ENCODE measurements at places on chromosomes 4 and X. TPM values are rescaled to one million over a fixed set of nuclear protein-coding genes. Genes with fewer than 3 reads are reported as not detected.
A peak's percentile ranks its signal among the peaks of the same experiment; 100 is the strongest.

DNA sequence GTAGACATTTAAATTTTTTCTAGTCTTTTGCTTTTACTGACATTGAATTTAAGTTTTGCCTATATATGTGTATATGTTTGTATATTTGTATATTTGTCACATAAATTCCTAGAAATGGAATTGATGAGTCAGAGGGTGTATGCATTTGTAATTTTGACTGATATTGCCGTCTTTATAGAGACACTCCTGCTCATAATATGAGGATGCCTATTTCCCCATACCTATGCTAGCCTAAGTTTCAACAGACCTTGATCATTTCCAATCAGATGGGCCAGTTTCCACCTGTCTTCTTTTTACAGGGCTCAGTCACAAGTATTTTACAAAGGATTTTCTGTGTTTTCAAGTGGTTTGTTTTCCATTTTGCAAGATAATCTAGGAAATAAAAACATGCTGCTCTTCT, 10.8 kb downstream of the PDLIM5 start:
- H3K27ac ChIP-seq = peak overlapping the region; percentile 1
- peaks cover 5% of the 10 kb centered on the region for H3K36me3 ChIP-seq
- peaks cover 40% of the 10 kb centered on the region for H3K4me1 ChIP-seq
- no peak for DNase-seq
- no peaks in the 10 kb centered on the region for H3K27me3 ChIP-seq

DNA sequence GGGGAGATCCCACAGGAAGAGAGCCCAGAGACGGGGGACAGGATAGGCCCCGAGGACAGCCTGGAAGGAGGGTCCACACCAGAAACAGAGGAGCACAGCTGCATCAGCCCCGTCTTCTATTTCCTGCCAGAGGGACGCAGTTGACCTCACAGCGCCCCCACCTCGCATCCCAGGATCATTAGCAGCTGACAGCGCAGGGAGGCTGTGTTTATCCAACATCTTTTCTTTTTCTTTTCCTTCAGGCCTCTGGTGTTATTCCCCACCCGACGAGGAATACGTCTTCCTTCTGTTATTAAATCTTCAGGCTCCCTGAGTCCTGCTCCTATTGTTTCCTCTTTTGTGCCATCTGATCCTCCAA, 75.4 kb downstream of the DCHS2 start:
- no peaks in the 10 kb centered on the region for H3K36me3 ChIP-seq
- peak overlapping the region; percentile 73 for H3K27ac ChIP-seq
- H3K27me3 ChIP-seq = peaks cover 38% of the 10 kb centered on the region
- DNase-seq = no peak

DNA sequence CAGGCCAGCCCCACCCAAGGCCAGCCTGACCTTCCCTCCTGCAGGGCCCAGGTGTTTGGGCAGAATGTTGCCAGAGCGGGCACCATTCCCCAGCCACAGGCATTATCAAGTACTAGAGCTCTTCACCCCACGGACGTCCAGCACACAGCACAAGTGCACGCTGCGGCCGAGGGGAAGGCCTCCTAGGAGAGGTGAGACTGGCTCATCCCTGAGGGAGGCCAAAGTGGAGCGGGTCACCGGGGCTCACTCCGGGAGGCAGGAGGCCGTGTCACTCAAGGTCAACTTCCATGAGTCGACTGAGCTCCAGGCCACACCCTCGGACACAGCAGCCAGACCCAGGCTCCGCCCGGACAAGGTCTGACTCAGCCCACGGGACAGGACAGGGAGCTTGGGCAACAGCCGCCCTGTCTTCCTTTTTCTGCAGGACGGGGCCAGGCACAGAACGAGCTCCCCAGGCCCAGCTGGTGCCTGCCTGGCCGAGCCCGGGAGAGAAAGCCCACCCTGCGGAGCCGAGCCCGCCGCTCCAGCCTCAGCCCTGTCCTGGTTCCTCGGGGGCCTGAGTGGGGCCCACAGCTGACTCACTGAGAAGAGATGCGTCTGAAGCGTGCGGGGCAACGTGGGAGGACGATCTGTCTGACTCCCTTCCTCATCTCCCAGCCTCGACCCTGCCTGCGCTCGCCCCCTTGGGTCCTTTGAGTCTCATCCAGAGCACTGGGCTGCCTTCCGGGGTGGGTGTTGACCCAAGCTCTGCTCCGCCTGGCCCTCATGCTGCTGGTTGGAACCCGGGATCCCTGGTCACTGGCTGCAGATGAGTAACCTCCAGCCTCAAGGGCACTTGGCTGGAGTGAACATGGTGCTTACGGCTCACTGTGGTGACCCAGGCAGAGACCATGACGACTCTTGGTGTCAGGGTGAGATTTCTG, 1.6 kb downstream of the SLC49A3 start:
- peak overlapping the region; percentile 54 for H3K4me3 ChIP-seq
- DNase-seq = no peak
- no peaks in the 10 kb centered on the region for H3K36me3 ChIP-seq
- peaks cover 3% of the 10 kb centered on the region for H3K4me1 ChIP-seq
- no peaks in the 10 kb centered on the region for H3K27me3 ChIP-seq

GRCh38 chr4:57318703-57319102, 208.5 kb upstream of the IGFBP7 start:
- no peak overlapping the region for H3K4me3 ChIP-seq
- no peaks in the 10 kb centered on the region for H3K36me3 ChIP-seq

GRCh38 chr4:95981591-95981990, 141.7 kb downstream of the PDHA2 start:
- H3K27me3 ChIP-seq = peaks cover 26% of the 10 kb centered on the region
- DNase-seq = no peak
- no peak overlapping the region for H3K27ac ChIP-seq
- H3K4me1 ChIP-seq = peaks cover 8% of the 10 kb centered on the region
- no peak overlapping the region for H3K4me3 ChIP-seq

GRCh38 chr4:53119680-53120079, 246.2 kb downstream of the SCFD2 start:
- H3K27ac ChIP-seq = peak overlapping the region; percentile 86
- H3K27me3 ChIP-seq = no peaks in the 10 kb centered on the region

DNA sequence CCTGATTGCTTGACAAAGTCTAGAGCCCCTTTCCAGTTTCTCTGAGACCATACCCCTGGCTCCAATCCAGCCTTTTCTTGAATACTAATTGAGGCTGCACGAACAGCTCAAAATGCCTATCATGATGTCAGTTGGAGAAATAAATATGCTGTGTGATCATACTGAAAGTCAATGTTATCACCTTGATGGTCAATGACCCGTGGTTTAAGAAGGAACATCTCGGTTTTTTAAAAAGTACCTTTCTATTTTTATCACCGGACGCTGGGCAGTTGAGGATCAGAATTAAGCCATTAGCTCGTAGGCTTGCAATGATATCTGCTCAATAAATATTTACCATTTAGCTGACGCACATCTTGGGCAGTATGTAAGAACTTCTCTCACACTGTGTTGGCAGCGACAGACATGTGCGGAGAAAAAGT, 852 bp upstream of the WDR44 start:
- H3K4me1 ChIP-seq = peaks cover 9% of the 10 kb centered on the region
- H3K27me3 ChIP-seq = no peaks in the 10 kb centered on the region
- H3K36me3 ChIP-seq = no peaks in the 10 kb centered on the region
- H3K4me3 ChIP-seq = peak overlapping the region; percentile 95

DNA sequence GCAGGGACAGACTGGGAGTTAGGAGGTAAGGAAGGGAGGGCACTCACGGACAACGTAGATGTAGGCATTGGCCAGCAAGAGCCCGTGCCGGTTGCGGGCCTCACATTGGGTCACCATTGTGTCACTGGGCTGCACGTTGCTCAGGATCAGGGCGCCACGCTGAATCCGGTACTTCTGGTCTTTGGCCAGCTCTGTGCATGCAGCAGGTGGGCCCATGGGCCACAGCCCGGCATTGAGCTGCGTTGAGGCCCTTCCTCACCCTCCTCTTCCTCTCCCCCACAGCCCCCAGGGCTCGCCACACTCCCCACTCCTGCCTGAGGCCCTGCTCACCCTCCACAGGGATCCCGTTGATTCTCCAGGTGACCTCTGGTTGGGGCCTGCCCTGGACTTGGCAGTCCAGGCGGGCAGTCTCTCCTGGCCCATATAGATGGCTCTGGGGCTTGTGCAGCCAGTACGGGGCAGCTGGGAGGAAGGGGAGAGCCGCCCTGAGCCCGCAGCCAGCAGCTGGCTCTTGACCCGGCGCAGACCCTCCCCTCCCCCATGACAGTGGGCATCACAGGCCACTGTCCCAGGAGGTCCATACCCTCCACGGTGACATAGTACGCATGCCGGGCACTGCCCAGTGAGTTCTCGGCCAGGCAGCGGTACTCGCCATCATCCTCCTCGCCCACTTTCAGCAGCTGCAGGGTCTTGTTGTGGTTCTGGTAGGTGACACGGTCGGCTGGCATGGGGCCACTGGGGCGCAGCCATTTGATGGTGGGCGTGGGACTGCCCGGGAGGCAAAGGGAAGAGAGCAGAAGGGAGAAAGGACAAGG, 16.3 kb downstream of the L1CAM start:
- H3K4me1 ChIP-seq = no peaks in the 10 kb centered on the region
- peaks cover 7% of the 10 kb centered on the region for H3K27me3 ChIP-seq
- no peak for DNase-seq

- peaks cover 10% of the 10 kb centered on the region for H3K4me1 ChIP-seq
- no peaks in the 10 kb centered on the region for H3K27me3 ChIP-seq
- no peak overlapping the region for H3K27ac ChIP-seq
- DNase-seq = peak; percentile 68
- no peaks in the 10 kb centered on the region for H3K36me3 ChIP-seq
Measured at GRCh38 chr4:1207603-1208265, 35.4 kb upstream of the SPON2 start.

- no peaks in the 10 kb centered on the region for H3K36me3 ChIP-seq
- H3K4me1 ChIP-seq = peaks cover 7% of the 10 kb centered on the region
- no peak overlapping the region for H3K27ac ChIP-seq
- H3K4me3 ChIP-seq = no peak overlapping the region
- no peak for DNase-seq
- H3K27me3 ChIP-seq = peaks cover 3% of the 10 kb centered on the region
Measured at GRCh38 chr4:187171706-187172339, 448.2 kb upstream of the FAT1 start.

- peaks cover 5% of the 10 kb centered on the region for H3K4me1 ChIP-seq
- H3K27ac ChIP-seq = peak overlapping the region; percentile 82
- no peak for DNase-seq
- peaks cover 6% of the 10 kb centered on the region for H3K27me3 ChIP-seq
- H3K36me3 ChIP-seq = peaks cover 10% of the 10 kb centered on the region
Measured at GRCh38 chrX:102712981-102713625, 855 bp downstream of the GPRASP2 start.

GRCh38 chrX:145190801-145191389, 56.4 kb upstream of the SPANXN1 start:
- H3K27ac ChIP-seq = no peak overlapping the region
- no peak overlapping the region for H3K4me3 ChIP-seq
- H3K4me1 ChIP-seq = no peaks in the 10 kb centered on the region
- no peak for DNase-seq

DNA sequence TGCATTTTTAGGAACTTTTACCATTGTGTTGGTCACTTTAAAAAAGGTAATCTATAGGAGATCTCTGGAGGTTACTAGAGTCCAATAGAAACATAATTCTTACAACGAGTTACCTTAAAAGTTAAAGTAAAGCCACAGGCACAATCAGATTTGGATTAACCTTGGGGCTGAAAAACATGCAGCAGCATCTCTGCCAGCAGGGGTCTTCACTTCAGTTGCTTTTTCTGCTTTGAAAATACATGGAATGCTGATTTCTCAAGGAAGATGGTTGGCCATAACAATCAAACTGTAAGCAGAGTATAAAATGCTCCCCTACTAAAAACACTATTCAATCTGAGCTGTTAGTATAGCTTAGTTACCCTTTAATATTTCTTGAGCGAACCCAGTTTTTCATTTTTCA, 1072.3 kb upstream of the PCDH10 start:
- DNase-seq = no peak
- no peaks in the 10 kb centered on the region for H3K36me3 ChIP-seq
- H3K4me3 ChIP-seq = no peak overlapping the region
- no peak overlapping the region for H3K27ac ChIP-seq
- no peaks in the 10 kb centered on the region for H3K27me3 ChIP-seq

DNA sequence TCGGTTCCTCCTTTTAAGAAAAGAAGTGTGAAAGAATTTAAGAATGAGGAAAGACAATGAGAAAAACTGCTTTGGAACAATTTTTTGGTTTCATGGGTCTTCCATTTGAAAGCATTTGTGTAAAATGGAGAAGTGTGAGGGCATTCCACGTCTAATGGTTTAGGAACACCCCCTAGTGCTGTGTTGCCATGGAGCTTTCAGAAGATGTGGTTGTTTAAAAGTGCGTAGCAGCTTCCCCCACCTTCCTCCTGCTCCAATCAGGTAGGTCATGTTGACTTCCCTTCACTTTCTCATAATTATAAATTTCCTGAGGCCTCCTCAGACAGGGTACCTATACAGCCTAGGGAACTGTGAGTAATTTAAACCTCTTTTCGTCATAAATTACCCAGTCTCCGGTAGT, 50.0 kb downstream of the UGT2B10 start:
- H3K27me3 ChIP-seq = no peaks in the 10 kb centered on the region
- H3K27ac ChIP-seq = peak overlapping the region; percentile 78
- peaks cover 19% of the 10 kb centered on the region for H3K4me1 ChIP-seq
- H3K36me3 ChIP-seq = peaks cover 4% of the 10 kb centered on the region
- H3K4me3 ChIP-seq = no peak overlapping the region
- no peak for DNase-seq

DNA sequence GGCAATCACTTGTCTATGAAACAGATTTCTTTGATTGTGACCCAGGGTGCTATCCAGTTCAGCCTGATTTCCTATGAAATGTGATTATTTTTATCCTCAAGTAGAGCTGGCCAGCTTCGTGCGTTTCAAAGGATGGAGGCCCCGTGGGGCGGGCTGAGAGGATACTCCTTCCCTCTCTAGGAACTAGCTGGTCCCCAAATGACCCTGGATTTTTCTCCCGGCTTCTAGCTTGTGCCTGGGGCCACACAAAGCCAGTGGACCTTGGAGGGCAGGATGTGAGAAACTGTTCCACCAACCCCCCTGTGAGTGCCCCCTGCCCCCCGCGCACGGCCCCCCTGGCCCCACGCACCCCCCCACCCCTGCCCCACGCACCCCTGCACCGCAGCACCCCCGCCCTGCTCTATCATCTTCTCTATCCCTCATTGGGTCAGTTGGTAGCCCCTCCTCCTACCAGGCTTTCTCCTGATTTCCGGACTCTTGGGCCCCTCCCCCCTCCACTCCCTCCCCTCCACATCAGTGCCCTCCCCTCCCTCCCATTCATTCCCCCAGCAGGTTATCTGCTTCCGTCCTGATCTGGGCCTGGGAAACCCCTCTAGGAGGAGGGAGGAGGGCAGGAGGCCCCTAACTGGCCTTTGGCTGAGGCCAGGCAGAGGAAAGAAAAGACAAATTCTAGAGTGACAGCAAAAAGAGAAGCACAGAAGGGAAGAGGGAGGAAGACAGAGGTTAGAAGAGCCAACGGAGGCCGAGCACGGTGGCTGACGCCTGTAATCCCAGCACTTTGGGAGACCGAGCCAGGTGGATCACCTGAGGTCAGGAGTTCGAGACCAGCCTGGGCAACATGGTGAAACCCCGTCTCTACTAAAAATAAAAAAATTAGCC, 3.3 kb downstream of the XPNPEP2 start:
- H3K27me3 ChIP-seq = no peaks in the 10 kb centered on the region
- H3K4me3 ChIP-seq = peak overlapping the region; percentile 31
- DNase-seq = no peak

Gene SMARCA1
- 89.9 TPM for total RNA-seq

Gene IRS4
- 13.7 TPM for total RNA-seq

Gene SLC9A7
- total RNA-seq = 7.5 TPM

Gene TLR6
- 0.56 TPM for total RNA-seq

Gene ZNF732
- total RNA-seq = 2.7 TPM

Data from type B pancreatic cell (in vitro differentiated cells).